NCI-H82 (cell line): ENCODE measurements at places on chromosomes 7 and 10.

DNA sequence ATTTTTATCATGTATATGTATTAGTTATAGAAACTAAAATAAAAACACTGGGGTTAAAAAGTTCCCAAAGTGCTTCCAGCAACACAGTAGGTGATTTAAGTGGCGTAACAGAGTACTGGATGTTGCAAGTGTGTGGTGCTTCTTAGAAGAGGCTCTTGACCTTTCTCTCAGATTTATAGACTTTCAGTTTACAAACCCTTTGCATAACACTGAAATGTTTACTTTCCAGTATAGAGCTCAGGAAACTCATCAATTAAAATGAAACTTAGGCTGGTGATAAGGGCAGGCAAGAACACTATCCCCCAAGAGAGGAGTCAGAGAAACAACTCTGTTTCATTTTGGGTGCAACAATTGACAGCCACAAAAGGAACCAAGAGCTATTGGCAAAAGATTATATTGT lies 27.5 kb upstream of the SMC3 start:
- DNase-seq: no peak

- DNase-seq: no peak
Measured at GRCh38 chr7:70836946-70837345, 295.0 kb upstream of the GALNT17 start.

DNA sequence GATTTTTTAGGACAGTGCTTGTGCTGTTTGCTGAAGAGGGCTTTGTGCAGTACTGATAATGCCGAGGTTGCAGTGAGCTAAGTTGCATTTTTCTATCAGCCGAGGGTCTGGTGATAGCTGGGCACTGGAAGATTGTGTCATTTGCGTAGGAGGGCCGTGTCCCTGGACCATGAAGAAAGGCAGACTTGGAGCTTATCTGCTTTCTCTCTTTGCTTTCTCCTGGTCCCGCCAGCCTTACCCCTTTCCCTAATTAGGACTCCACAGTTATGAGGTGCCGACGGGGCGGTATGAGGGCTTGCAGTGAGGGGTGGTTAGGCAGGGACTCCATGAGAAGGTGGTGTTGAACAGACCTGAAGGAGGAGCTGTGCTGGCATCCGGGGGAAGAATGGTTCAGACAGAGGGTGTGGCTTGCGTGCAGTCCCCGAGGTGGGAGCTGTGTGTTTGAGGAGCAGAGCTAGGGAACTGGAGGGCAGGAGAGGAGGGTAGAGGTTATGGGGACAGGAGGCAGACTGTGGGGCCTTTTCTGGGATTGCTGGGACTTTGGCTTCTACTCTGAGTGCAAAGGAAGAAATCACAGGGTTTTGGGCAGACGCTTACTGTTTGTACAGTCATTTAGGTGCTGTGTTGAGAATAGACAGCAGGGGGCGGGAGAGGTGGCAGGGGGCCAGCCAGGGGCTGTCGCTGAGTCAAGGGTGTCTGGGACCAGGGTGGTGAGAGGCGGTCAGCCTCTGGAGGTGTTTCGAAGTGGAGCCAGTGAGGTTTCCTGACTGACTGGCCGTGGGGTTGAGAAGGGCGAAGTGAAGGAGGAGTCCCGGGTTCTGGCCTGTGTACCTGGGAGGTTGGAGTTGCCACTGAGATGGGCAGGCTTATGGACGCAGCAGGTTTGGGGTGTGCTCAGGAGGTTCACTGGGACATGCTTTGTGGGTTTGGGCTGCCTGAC lies 43.4 kb downstream of the PRF1 start:
- DNase-seq: peak; percentile 60

GRCh38 chr10:59234816-59235429 lies 58.5 kb downstream of the PHYHIPL start:
- DNase-seq: peak; percentile 19

- DNase-seq: no peak
Measured at GRCh38 chr10:123153486-123154091, 613 bp upstream of the BUB3 start.

GRCh38 chr7:16779051-16779450 lies 25.5 kb downstream of the TSPAN13 start:
- DNase-seq: no peak

DNA sequence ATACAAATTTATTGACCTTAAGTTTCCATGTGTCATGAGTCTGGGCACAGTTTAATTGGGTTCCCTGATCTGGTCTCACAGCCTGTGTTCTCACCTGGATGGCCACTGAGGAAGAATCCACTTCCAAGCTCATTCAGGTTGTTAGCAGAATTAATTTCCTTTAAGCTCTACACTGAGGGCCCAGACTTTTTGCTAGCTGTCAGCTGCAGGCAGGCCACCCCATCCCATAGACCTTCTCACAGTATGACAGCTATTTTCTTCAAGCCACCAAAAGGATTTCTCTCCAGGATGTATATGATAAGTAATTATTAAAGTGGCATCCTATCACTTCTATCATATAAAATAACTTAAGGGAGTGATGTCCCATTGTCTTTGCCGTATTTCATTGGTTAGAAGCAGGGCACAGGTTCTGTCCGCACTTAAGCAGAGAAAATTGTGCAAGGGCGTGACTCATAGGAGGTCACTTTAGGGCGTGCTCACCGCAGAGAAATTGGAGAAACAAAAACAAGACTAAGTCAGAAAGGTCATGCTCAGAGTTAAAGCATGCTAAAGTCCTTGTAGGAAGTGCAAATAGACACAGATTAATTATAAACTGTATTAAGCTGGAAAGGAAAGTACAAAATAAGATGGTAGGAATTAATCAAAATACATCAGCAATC lies 109.9 kb downstream of the AHR start:
- no peak for DNase-seq

- no peak for DNase-seq
Measured at GRCh38 chr10:123882681-123883445, 8.7 kb downstream of the CPXM2 start.

DNA sequence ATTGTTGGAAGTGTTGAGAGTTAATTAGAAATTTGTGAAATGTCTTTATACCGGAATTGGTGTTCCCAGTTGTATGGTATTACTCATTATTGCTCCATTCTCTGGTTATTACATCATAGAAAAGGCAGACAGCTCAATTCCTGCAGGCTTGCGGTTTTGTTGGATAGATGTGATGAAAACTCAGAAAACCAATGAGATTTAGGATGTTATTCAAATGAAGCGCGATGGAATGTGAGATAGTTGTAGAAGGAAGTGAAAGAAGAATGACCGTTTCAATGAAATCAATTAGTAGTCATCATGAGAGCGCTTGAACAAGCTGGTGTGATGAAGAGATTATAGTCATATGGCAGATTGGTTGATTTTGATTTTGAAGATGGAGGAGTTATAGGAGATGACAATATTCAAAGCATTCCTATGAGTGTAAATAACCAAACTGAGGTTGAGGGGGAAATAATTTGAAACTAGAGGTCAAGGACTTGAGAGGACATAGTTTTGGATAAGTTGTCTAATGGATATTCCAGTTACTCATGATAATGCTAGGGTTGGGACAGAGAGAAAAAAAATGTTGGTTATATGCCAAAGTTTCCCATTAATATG lies 991.5 kb downstream of the NRG3 start:
- DNase-seq: no peak

DNA sequence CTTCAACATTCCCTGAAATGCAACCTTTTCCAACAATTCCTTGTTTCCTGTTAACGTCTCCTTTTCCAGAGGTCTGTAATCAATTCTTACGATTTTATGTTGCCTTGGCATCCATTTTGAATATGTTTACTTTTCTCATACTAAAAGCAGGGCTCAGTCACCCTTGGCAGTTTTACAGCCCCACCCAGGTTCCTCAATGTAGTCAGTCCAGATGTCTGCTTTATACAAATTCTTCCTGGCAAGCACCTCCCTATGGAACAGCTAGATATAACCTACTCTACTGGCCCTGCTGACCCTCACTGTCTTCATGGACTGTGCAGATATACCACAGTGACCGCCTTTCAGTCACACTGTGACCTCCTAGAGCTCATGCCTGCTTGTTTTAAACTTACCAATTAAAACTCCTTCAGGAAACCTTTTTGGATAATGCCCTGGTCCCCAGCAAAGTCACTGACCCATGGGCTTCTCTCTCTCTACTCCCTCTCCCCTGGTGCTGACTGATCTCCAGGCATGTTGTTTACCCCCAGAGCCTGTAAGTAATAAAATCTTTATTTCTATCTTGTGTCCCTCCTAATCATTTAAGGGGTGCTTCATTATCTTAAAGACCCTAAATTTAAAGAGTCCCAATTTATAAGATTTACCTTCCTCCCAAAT lies 147.1 kb upstream of the STEAP1 start:
- DNase-seq: no peak

DNA sequence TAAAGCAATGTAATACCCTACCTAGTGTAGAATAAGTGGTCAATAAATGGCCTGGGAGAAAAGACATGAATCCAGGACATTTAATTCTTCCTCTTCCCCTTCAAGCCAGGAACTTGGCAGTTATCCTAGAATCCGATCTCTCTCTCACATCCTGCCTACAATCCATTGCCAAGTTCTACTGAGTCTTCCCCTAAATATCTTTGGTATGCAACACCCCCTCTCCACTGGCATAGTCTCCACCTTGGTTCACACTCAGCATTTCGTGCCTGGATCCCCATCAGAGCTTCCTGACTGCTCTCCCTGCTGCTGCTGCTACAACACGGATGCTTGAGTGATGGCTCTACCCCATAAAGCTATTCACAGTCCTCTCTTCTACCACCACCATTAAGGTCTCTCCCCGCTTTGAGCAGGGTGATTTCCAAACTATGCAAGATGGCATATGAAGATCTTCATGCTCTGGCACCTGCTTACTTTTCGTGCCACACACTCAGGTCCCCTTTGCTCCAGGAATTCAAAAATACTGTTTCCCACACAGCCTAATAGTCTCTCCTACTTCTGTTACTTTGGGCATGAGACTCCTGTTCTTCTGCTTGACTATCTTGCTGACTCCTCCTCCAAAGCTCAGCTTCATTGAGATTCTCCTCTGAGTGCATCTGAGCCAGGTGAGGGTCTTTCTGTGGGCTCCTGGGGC lies 4.8 kb downstream of the ANK3 start:
- no peak for DNase-seq

- DNase-seq: no peak
Measured at GRCh38 chr10:71911296-71911953, 52.8 kb upstream of the CHST3 start.

DNA sequence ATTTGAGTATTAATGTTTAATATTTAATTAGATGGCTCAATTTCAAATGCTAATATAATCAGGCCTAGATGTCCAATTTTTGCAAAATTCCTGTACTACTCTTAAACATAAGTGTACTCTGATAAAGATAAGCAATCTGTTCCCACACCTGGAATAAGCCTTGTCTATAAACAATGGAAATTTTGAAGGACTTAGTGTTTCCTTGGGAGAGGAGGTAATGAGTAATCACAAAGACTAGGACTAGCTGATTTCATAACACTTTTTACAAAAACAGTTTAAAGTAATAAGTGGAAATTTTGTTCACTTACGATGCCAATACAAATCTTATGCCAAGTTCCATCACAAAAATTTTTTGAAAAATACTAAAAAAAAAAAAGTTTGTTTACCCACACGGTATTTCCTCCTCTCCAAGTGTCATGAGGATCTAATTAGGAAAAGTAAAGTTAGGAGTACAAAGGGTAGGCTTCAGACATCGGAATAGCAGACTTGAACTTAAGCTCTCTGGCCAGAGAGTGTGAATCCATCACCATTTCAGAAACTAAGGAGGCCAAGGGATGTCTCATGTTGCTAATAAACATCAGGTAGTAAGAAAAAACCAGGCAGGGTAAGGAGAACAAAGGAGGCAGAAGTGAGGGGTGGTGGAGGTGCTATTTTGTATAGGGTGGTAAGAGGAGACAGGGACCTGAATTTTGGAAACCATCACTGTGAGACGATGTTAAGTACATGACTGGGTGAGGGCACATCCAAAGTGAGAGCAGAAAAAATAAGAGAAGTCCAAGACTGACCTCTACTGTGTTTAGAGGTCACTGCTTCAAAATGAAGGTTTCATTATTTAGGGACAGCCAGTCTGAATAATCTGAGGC lies 61.3 kb downstream of the RAPGEF5 start:
- no peak for DNase-seq
